ENCODE measurements at places on chromosomes 5 and 9. TPM values are rescaled to one million over a fixed set of nuclear protein-coding genes. Genes with fewer than 3 reads are reported as not detected.
A peak's percentile ranks its signal among the peaks of the same experiment; 100 is the strongest.

Gene ACTBL2
- polyA plus RNA-seq, result not detected

- no peak for DNase-seq
Measured at GRCh38 chr9:98964911-98965336, 21.2 kb downstream of the COL15A1 start.

Gene RIC1
- polyA plus RNA-seq, result 18.1 TPM

- DNase-seq, result no peak
Measured at GRCh38 chr9:77647267-77648233, 572 bp downstream of the GNA14 start.

Gene CCL21
- 9.2 TPM for polyA plus RNA-seq

DNA sequence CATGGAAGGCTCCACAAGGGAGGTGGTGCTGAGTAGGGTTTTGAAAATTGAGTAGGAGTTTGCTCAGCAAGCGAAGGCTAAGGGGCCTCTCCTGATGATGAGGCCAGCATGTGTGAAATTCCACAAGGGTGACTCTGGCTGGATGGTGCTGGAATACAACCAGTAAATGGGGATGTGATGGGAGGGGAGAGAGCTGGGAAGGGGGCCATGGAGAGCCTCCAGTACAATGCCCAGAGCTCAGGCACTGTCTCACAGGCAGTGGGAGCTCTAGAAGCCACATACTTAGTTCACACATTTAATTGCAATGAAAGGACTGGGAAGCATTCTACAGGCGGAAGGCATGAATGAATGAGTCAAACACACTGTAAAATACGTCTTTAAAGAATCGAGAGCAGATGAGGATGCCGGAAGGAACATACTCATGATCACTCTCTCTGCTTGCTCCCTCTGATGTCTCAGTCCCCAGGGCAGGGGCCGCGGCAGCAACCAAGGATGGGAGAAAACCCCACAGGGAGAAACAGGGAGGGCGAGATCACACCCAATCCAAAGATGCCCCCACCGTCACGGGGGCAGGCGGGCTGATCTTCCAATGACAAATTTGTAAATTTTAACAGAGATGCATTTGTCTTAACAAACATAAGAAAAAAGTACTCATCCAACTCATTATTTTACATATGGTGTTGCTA lies 261.0 kb downstream of the NSG2 start:
- no peak for DNase-seq

DNA sequence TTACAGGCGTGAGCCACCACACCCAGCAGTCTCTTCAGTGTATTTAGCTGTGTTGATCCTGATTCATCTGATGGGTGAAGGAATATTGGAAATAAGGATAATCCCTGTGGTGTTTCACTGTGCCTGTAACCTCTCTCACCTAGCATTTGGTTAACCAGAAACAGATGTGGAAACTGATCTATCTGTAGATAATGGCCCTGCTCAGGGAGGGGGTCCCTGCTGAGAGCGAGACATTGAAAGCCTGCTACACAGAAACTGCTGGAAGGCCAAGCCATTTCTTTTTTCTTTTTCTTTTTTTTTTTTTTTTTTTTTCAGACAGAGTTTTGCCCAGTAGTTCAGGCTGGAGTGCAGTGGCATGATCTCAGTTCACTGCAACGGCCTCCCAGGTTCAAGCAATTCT lies 28.4 kb downstream of the QRFP start:
- no peak for DNase-seq

Gene SETD9
- polyA plus RNA-seq, result 10.9 TPM

GRCh38 chr9:27589462-27589861 lies 16.2 kb upstream of the C9orf72 start:
- no peak for DNase-seq

DNA sequence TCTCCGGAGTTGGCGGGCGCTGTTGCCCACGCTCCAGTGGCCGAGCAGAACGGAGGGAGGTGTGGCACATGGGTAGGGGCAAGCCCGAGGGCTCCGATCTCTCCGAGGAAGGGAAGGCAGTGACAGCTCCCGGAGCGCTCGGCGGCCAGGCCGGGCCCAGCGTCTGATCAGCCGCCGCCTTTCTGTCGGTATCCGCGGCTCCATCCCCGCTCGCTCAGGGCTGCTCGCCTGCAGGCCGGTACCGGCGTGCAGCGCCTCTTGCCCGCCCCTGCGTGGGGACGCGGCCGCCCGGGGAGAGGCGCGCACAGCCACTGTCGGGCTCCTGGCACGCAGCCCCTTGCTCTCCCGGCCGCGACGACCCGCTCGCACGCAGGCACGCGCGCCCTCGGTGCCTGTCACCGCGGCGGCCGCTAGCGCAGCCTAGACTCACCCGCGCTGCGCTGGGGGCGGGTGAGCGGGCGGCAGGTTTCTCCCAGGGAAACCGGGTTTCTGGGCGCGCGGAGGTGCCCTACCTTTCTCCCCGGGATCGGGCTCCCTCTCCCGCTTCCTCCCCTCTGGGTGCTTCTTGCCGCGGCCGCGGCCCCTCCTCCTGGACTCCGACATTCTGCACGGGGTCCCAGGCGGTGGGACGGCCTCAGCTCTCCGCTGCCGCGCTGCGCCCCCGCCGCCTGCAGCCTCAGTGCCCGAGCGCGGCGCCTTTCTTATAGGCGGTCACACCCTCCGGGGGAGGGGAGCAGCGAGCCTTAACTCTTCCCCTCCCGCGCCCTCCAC lies 108.4 kb downstream of the PSD2 start:
- no peak for DNase-seq

Gene FAF2
- polyA plus RNA-seq, result 22.6 TPM

GRCh38 chr9:95297760-95298159 lies 19.7 kb downstream of the FANCC start:
- DNase-seq, result no peak

Gene SPATA31D1
- polyA plus RNA-seq, result not detected

DNA sequence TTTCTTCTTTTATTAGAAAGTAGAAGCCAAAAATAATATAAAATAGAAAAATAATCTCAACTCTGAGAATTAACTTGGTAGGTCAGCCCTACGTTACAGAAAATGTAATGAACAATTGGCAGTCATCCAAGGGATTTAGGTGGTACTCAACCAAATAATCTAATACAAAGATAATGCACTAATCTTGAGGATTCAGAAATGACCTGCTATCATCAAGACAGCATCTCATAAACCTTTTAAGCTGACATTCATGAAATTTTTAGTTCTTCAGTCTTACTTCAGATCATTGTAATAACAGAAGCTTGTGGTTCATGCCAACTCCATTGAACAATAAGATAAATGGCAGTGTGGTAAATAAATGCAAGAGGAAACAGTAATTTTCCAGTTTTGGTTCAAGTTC lies 1058.0 kb downstream of the MAT2B start:
- no peak for DNase-seq

Gene SMIM33
- polyA plus RNA-seq, result not detected

DNA sequence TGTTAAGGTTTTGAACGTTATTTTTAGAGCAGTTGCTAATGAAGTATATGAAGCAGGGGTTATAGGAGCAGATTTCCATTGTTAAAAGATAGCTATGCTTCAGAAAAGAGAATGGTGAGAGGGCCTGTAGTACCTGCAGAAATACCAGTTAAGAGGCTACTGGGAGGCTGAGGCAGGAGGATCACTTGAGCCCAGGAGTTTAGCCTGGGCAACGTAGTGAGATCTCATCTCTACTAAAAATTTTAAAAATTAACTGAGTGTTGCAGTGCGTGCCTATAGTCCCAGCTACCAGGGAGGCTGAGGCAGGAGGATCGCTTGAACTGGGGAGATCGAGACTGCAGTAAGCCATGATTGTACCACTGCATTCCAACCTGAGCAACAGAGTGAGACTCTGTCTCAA lies 148.8 kb downstream of the ZCCHC7 start:
- DNase-seq, result no peak

DNA sequence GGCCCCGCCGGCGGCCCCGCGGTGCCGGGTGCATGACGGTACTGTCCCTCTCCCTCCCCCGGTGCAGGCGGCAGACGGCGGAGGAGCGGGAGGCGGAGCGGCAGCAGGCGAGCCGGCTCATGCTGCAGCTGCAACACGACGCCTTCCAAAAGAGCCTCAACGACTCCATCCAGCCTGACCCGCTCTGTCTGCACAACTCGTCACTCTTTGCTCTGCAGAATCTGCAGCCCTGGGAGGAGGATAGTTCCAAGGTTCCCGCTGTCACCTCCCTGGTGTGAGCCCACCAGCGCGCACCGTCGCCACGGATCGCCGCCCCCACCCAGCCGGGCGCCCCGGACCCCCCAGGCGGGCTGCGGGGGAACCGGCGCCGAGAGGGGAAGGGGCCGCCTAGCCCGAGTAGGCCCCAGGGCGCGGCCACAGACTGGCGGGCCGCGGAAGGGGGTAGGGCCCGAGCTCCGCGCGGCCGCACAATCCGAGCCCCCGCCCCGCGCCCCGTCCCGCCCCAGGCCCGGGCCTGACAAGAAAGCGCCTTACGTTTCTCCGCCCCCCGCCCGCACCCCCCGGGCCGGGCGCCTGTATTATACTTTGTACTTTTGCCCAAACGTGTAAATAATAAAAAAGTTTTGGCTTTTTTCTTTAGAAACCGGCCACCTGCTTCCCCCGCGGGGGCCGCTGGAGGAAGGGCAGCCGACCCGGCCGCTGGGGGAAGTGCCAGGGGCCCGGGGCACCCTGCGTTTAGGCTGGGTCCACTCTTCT lies 2.5 kb downstream of the TLX3 start:
- DNase-seq, result peak; percentile 34

Gene NRARP
- polyA plus RNA-seq, result 3.8 TPM

- no peak for DNase-seq
Measured at GRCh38 chr9:111630182-111630963, 761 bp upstream of the DNAJC25 start.

Measured in forelimb muscle (tissue), 1 donor.